ENCODE measurements at places on chromosomes 1 and 21.

DNA sequence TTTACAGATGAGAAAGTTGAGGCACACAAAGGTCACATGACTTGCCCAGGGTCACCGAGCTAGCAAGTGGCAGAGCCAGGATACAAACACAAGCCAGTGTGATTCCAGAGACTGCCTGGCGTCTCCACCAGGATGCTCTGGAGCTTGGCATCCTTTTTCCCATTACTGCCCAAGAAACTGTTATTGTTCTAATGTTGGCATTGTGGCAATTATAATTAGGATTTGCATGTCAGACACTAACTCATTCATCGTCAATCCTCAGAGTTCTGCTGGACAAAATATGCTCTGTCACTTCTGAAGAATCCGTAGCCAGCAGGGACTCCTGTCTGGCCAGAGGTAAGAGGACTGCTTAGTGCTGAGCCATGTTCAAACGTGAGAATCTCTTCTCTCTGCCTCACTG, 8.8 kb downstream of the KAZN start:
- no peak for DNase-seq

DNA sequence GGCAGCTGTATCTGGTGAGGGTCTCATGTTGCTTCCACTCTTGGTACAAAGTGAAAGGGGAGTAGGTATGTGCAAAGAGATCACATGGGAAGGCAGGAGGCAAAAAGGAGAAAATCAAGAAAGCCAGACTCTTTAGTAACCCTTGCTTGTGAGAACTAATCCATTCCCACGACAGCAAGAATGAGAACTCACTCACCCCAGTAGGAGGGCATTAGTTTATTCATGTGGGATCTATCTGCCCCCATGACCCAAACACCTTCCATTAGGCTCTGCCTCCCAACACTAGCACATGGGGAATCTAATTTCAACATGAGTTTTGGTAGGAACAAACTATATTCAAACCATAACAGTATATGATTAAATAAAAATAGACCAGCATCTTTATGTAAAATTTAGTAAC, 57.6 kb downstream of the ZNHIT6 start:
- DNase-seq: no peak

GRCh38 chr1:56968878-56969495, 3.2 kb upstream of the C8B start:
- DNase-seq: no peak

DNA sequence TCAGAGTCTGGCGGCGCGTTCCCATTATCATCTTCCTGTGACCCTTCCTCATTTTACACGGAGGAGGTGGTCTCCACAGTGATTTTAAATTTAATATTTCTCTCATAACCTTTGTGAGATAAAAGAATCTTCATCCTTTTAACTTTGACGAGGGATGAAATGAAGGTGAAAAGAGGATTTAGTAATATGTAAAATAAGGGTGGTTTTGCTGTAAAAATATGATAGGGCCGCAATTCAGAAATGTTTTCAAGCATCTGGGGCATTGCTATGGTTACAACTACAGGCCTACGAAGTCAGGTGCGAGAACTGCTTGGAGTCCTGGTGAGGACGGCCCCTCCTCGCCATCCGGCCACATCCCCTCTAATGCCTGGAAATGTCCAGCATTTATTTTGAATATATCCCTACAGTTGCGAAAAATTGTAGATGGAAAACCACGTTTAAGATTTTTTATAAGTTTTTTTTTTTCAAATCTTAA, 422 bp upstream of the RSBN1 start:
- no peak for DNase-seq

DNA sequence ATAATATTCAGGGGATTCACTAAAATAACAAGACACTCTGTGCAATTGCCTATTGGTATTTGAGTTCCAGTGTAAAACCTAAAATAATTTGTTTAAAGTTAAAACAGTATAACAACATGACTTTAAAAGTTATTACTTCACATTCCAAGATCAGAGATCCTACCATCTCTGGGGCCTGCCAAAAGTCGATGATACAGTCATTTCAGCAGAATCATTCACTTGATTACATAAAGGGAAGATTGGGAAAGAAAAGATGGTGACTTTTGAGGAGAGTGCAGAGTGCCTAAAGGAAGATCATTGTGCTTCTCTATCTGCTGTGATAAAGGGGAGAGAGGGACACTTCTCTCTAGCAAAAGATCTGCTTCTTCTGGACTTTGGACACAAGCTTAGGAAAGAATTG, 784.4 kb upstream of the ADGRL4 start:
- DNase-seq: no peak

- no peak for DNase-seq
Measured at GRCh38 chr1:116722016-116722838, 32.0 kb upstream of the CD2 start.

GRCh38 chr1:54096227-54096876, 42.9 kb downstream of the TCEANC2 start:
- DNase-seq: no peak

DNA sequence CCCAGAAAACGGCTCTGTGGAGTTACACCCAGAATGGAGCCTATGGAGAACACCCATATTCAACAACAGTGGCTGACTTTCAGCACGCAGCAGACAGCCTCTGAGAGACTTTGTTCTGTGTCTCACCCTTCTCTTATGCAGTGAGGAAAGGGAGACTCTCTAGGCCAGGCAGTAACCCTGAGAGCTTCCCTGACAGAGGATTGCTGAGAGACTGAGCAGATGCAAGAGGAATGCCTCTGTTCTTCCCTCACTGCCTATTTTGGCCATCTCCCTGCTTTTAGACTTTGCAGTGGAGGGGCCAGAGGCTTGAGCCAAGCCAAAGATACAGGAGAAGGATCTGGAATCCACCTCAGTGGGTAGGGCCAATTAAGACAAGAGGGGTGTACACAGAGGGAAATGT, 41.8 kb upstream of the SLC16A1 start:
- DNase-seq: no peak

DNA sequence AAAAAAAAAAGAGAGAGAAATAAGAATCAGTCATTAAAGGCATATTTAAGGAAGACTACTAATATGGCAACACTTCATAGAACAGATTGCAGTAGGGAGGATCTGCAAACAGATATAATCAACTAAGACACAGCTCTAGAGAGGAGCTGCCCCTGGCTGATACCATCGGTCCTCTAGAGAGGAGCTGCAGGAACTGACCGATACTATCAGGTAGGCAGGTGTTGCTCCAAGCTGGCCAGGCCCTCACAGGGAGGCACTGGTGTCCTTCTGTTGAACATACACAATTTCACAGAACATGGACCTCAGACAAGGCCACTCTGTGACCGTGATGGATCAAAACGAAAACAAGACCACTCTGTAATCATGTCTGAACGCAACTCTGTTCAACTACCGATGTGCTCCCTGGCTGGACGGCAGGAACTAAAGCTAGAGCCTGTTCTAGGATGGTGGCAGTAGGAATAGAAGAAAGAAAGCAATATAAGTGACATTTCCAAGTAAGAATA, 15.5 kb downstream of the SMYD3 start:
- no peak for DNase-seq

- DNase-seq: peak; percentile 8
Measured at GRCh38 chr1:29121936-29122681, 1.6 kb downstream of the TMEM200B start.

- no peak for DNase-seq
Measured at GRCh38 chr1:201396861-201397464, 2.2 kb downstream of the LAD1 start.

- no peak for DNase-seq
Measured at GRCh38 chr1:74334147-74334546, 99.0 kb downstream of the TNNI3K start.

DNA sequence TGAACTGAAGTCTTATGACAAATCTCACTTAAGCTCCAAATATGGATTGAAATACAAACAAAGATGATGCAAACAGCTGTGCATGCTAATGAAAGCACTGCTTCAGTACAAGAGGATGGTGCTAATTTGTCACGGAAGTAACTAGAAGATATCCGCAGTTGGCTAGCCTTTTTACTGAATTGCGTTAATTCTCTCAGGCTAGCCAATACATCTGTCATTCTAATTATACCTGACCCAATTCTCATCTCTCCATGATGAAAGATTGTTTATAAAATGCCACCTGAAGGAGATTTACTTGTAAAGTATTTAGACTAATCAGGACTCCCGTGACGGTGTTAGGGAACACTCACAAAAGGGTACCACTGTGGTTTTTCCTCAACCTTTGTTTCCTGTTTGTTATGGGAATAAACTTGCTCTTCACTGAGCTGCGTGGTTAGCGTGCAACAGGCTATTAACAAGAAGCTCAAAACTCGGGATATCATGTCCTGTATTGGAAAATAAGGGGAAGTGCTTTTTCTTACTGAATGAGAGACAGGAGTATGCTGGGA, 162.5 kb downstream of the APP start:
- no peak for DNase-seq

DNA sequence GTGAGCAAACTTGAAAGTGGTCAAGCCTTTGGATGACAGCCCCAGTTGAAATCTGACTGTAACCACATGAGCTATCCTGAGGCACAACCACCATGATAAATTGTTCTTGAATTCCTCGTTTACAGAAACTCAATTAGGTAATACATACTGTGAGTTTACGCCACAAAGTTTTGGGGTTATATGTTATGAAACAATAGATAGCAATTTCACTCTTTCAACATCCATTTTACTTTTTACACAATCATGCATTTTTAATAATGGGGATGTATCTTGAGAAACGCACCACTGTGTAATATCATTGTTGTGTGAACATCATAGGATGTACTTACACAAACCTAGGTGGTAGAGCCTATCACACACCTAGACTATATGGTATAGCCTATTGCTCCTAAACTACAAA, 35.4 kb downstream of the OR2C3 start:
- DNase-seq: no peak

DNA sequence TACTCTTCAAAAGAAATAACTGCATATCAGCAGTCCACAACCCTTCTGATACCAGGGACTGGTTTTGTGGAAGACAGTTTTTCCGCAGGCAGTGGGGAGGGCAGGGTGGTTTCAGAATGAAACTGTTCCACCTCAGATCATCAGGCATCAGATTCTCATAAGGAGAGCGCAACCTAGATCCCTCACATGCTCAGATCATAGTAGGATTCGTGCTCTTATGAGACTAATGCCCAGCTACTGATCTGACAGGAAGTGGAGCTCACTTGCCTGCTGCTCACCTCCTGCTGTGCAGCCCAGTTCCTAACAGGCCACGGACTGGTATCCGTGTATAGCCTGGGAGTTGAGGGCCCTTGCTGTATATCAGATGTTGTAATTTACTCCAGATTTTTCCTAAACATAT, 11.5 kb downstream of the RO60 start:
- DNase-seq: no peak

- DNase-seq: peak; percentile 31
Measured at GRCh38 chr1:41754540-41754939, 164.2 kb downstream of the HIVEP3 start.
